ENCODE measurements at places on chromosomes 16 and 17. TPM values are rescaled to one million over a fixed set of nuclear protein-coding genes. Genes with fewer than 3 reads are reported as not detected.

- no peak for DNase-seq
Measured at GRCh38 chr17:29344201-29344856, 45.8 kb upstream of the TAOK1 start.

GRCh38 chr16:57721356-57722209 is 14.0 kb upstream of the KATNB1 start:
- DNase-seq = no peak

DNA sequence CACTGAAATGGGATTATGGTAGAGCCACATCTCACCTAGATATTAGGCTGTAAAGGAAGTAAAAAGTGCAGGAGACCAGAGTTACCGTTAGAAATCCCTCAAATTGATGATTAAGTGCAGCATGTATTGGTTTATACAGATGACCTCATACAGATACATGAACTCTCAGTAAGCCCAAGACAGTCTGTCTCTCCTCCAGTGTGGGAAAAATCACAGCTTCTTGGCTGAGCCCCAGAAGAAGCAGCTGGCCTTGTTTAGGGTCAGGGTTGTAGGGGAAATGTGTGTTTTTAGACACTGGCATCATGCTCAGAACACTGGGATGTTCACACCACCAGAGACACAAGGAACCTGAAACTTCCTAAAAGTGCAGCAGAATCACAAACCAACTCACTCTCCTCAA is 135.9 kb downstream of the KATNIP start:
- no peak for DNase-seq

- DNase-seq = no peak
Measured at GRCh38 chr16:75532791-75533190, 3.1 kb downstream of the CHST5 start.

The PRPSAP2 gene
- 76.4 TPM for total RNA-seq

DNA sequence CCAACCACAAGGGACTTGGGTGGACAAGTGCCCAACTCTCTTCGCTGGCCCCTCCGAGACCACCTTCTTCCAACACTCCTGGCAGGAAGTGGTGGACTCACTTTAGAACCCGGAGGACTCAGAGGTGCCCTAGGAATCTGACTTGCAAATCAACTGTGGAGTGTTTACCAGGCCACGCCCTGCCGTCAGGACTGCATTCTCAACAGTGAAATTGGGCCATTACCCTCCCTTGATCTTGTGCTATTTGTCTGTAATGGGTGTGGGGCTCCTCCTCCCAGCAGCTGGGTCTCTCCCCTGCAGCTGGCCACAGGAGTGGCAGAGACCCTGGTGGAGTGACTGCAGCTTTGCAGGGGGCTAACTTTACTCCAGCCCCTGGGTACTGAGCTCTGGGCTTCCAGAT is 212.2 kb upstream of the RPL38 start:
- DNase-seq = no peak
